A673 (cell line): ENCODE measurements at places on chromosomes 5 and 9.

GRCh38 chr5:54870271-54870670 is 115.1 kb downstream of the ESM1 start:
- DNase-seq, result no peak

DNA sequence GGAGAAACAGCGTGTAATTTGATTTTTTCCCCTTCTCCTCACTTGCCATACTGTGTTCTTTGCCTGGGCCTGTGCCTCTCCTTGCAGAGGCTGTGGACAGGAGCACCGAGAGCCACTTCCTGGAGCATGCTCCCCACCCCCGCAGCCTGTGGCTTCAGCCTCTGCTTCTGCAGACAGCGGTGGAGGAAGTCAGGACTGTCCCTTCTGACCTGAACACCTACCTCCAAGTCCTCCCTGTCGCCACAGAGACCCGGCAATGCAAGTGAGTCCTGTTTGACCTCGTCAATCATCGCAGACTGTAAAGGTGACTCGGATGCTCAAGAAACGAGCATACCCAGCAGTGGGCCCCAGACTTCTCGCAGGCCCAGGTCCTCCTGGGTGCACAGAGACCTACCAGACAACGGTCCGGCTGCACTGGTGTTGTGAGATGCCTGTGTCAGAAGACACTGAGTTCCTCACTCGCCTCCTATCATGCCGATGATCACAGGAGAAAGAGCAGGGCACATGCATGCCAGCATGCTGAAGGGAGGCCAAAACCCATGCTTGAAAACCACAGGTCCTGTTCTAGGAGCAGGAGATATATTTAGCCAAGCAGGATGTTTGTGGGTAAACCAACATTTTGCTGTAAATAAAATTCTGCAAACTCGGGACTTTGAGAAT is 198.8 kb downstream of the AUH start:
- no peak for DNase-seq

DNA sequence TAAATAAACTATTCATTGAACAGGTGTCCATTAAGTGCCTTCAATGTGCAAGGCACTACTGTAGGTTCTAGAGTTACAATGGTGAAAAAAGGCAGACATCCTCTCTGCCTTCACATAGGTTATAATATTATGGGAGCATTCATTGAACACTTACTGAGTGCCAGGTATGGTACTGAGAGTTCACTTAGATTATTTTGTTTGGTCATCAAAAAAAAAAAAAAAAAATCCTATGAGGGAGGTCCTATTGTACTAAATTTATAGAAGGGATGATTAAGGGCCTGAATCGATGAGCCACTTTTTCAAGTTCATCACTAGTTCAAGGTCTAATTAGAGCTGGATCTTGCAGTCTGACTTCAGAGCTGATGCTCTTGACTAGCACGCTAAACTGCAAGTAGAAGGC is 22.8 kb upstream of the PANK3 start:
- no peak for DNase-seq

DNA sequence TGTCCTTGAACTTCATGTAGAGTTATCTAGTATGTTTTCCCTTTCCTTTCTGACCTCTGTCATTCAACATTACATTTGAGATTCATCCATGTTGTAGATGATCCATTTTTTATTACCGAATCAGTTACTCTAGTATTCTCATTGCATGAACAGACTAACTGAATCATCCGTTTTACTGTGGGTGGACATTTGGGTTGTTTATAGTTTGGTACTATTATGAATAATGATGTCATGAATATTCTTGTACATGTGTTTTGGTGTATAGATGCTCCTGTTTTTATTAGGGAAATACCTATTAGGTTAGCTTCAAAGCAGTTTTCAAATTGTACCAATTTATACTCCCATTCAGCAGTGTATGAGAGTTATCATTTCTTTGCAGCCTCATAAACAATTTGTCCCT is 94.3 kb upstream of the NIPAL4 start:
- no peak for DNase-seq

- DNase-seq, result no peak
Observed at GRCh38 chr5:174945853-174946252, 221.5 kb downstream of the MSX2 start.

GRCh38 chr9:84788803-84789462 is 119.4 kb downstream of the NTRK2 start:
- DNase-seq, result no peak
